ENCODE measurements at places on chromosomes 1 and 21.
A peak's percentile ranks its signal among the peaks of the same experiment; 100 is the strongest.

GRCh38 chr1:100457683-100458082 is 80.3 kb upstream of the GPR88 start:
- DNase-seq, result no peak

- no peak for DNase-seq
These were observed 22.2 kb upstream of the SPATA6 start for GRCh38 chr1:48493970-48494769.

GRCh38 chr1:46008585-46008984 is 123.8 kb downstream of the PIK3R3 start:
- peak; percentile 4 for DNase-seq

GRCh38 chr1:1219341-1219740 is 5.4 kb upstream of the TNFRSF4 start:
- DNase-seq, result no peak

- DNase-seq, result no peak
These were observed 68.4 kb upstream of the GPR88 start for GRCh38 chr1:100469578-100469977.

Measured in RKO (cell line).